T-cell (primary cell): ENCODE measurements at places on chromosomes 4 and X.
A peak's percentile ranks its signal among the peaks of the same experiment; 100 is the strongest.

DNA sequence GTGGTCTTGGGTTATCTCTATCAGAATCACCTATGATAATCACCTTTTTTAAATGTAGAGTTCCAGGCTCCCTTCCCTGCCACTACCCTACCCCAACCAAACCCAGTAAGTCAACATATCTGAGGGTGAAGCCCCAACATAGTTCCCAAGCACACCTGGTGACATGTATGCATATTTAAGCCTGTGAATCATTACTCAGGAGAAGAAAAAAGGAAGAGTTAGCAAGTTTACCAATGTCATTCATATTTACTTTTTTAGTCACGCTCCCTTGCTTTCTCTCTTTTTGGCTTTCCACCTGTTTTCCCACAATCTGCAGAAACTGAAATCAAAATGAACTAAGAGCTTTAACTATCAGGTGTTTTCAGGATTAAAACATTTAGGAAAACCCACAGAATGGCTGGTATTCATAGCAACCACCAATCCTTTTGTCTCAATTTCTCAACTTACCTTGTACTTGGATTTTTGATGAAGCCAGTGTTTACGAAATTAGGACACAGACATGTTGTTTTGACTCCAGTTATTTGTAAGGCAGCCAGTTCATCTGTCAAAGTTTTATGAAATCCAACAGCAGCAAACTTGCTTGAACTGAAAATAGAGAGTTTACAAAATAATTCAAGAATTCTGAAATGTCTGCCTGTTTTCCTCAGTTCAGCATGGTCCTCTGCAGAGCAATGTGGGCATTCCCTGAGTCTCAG, 34.0 kb downstream of the HSD17B11 start:
- no peak overlapping the region for H3K27ac ChIP-seq
- H3K36me3 ChIP-seq, result peaks cover 45% of the 10 kb centered on the region
- no peaks in the 10 kb centered on the region for H3K27me3 ChIP-seq
- H3K4me3 ChIP-seq, result no peak overlapping the region

DNA sequence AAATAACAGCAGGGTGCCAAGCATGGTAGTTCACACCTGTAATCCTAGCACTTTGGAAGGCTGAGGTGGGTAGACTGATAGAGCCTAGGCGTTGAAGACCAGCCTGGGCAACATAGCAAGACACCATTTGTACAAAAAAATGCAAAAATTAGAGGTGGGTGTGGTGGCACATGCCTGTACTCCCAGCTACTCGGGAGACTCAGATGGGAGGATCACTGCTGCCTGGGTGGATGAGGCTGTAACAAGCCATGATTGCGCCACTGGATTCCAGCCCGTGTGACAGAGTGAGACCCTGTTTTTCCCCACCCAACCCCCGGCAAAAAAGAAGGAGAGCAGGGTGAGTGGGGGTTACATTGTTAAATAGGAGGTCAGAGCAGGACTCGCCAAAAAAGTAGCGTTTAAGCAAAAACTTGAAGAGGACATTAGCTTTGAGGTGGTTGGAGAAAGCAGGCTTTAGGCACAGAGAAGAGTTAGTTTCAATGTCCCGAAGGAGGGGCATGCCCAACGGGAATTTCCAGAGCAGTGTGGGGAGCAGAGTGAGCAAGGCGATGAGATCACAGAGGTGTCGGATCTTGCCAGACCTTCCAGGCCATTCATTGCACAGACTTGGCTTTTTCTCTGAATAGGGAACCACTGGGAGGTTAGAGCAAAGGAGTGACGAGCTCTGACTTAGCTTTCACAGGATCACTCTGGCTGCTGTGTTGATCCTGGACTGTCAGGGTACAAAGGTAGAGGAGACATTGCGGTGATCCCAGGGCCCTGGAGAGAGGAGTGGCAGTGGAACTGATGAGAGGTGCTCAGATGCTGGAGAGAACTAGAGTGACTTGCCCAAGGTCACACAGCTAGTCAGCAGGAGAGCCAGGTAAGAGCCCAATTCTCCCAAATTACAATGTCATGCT, 70.6 kb downstream of the TRAPPC11 start:
- no peak overlapping the region for H3K27ac ChIP-seq
- no peak for DNase-seq
- no peaks in the 10 kb centered on the region for H3K36me3 ChIP-seq
- no peaks in the 10 kb centered on the region for H3K4me1 ChIP-seq
- H3K4me3 ChIP-seq, result no peak overlapping the region

DNA sequence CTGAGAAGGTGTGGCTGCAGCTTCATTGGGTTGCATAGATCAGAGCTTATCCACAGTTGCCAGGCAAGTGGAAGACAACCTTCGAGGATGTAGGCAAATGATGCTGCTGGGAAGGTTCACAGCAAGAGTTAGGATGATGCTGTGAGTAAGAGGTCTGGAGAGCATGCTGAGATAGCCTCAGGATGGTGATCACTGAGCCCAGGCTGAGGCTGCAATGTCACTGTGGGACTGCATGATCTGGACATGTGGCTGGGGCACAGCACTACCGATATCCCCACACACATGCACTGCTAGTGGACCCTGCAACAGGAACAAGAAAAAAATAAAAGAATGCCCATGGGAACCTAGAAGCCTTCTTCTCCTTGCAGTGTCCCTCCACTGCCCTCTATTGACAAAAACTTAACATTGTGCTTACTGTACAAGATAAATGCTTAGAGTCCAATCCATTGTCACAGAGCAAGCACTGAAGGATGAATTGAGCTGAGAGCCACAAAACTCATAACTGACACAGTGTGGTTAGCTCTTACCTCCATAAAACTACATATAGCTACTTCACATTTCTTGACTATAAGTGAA, 105.6 kb downstream of the CNKSR2 start:
- no peaks in the 10 kb centered on the region for H3K36me3 ChIP-seq
- no peak overlapping the region for H3K4me3 ChIP-seq
- H3K4me1 ChIP-seq, result no peaks in the 10 kb centered on the region
- H3K27ac ChIP-seq, result no peak overlapping the region

DNA sequence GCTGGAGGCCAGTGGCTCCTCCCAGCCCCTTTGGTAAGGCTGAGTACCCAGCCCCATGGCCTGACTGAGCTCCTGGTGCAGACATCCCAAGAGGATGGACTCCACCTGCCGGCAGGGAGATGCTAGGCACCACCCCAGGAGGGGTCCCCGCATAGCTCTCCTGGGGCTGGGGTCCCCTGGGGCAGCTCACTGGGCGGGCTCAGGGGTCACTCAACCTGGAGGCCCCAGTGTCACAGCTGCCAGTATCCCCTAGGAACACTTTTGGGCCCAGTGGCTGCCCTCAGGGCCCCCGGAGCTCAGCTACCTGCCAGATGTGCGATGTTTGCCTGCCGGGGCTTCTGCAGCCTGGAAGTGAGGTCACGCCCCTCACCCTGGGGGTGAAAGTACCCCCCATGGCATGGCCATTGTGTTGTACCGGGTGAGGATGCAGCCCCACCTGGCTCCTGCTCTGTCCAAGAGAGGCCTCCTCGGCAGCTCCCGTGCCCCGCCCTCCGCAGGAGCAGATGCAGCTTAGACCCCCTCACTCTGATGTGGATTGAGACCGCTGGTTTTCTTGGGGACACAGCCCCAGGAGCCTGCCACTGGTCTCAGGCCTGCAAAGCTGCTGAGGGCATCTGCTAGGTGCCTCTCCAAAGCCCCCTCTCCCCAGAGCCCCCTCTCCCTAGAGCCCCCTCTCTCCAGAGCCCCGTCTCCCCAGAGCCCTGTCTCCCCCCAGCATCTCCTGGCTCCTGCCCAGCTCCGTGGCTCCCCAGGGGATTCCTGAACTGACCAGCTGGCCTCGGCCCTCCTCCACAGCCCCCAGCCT, 6.7 kb upstream of the HGFAC start:
- H3K27ac ChIP-seq, result no peak overlapping the region
- H3K4me1 ChIP-seq, result no peaks in the 10 kb centered on the region
- H3K4me3 ChIP-seq, result no peak overlapping the region
- H3K27me3 ChIP-seq, result no peaks in the 10 kb centered on the region
- no peak for DNase-seq

DNA sequence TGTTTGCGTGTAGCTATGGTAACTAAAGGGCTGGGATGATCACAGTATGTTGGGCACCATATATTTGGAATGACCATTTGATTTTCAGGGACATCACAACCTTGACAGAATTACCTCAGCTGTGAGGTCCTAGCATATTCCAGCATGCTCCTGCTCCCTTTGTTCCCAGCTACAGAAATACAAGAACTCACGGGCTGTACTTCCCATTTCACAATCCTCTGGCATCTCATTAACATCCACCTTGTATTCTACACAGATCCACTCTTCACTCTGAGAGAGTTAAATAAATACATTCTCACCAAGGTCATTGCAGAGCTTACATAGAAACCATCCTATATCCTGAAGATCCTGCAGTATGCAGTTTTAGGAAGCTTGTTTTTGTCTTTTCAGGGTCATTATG, 169.7 kb downstream of the FRMPD4 start:
- no peaks in the 10 kb centered on the region for H3K4me1 ChIP-seq
- no peak overlapping the region for H3K4me3 ChIP-seq
- DNase-seq, result no peak
- H3K36me3 ChIP-seq, result no peaks in the 10 kb centered on the region

- DNase-seq, result no peak
- no peaks in the 10 kb centered on the region for H3K36me3 ChIP-seq
- no peaks in the 10 kb centered on the region for H3K27me3 ChIP-seq
- no peak within 1 kb of the TSS for H3K27ac ChIP-seq
Observed at GRCh38 chrX:66039944-66040343, at the start of gene VSIG4. Gene VSIG4, minus strand, starts transcription at chrX:66040080. Its CDS starts 82 bp downstream, at chrX:66039998.

- H3K27ac ChIP-seq, result no peak overlapping the region
- H3K4me3 ChIP-seq, result no peak overlapping the region
- no peaks in the 10 kb centered on the region for H3K27me3 ChIP-seq
- no peaks in the 10 kb centered on the region for H3K4me1 ChIP-seq
Observed at GRCh38 chr4:82905205-82905604, 4.7 kb downstream of the THAP9 start.

GRCh38 chr4:82890528-82890900, 439 bp downstream of the SEC31A start:
- peak overlapping the region; percentile 90 for H3K27ac ChIP-seq
- peaks cover 14% of the 10 kb centered on the region for H3K4me1 ChIP-seq
- peaks cover 16% of the 10 kb centered on the region for H3K36me3 ChIP-seq
- DNase-seq, result no peak
- H3K27me3 ChIP-seq, result no peaks in the 10 kb centered on the region

GRCh38 chr4:8506373-8507195, 66.0 kb downstream of the TRMT44 start:
- no peaks in the 10 kb centered on the region for H3K4me1 ChIP-seq
- no peak for DNase-seq
- no peak overlapping the region for H3K27ac ChIP-seq
- H3K36me3 ChIP-seq, result no peaks in the 10 kb centered on the region
- no peak overlapping the region for H3K4me3 ChIP-seq

DNA sequence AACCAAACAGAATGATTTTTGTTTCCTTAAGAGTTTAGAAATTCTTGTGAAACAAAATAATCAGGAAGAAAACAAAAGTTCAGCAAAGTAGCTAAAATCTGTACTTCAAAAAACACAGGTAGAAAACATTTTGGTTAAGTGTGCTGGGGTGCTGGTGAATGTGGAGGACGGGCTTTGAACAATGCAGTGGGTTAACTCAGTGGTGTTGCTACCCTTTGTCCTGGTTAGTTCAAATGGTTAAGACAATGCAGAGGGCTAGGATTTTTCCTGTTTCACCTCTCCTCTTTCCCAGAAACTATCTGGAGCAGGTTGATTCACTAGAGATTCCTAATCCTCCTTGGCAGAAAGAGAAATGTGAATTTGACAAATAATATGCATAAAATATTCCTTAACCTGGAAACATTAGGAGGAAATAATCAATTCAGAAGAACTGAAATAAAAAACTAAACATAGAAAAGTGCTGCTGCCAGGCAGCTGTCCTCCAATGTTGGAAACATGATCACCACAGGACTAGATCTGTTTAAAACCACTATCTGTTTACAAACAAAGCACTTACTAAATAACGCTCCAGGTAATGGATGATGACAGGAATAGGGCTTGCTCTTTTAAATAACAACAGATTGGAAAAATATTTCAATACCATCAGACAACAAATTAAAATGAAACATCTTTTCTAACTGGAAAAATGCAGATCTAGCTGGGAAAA, 148.9 kb downstream of the MAML3 start:
- no peaks in the 10 kb centered on the region for H3K36me3 ChIP-seq
- DNase-seq, result no peak
- H3K4me3 ChIP-seq, result no peak overlapping the region

GRCh38 chr4:7970361-7970946, 30.8 kb upstream of the AFAP1 start:
- no peak for DNase-seq
- H3K36me3 ChIP-seq, result no peaks in the 10 kb centered on the region
- H3K4me1 ChIP-seq, result peaks cover 84% of the 10 kb centered on the region
- H3K27me3 ChIP-seq, result no peaks in the 10 kb centered on the region

GRCh38 chr4:113659127-113659526, 102.4 kb downstream of the CAMK2D start:
- H3K4me3 ChIP-seq, result no peak overlapping the region
- no peak overlapping the region for H3K27ac ChIP-seq
- H3K27me3 ChIP-seq, result no peaks in the 10 kb centered on the region
- H3K4me1 ChIP-seq, result no peaks in the 10 kb centered on the region
- DNase-seq, result no peak
- H3K36me3 ChIP-seq, result no peaks in the 10 kb centered on the region

- no peak overlapping the region for H3K4me3 ChIP-seq
- H3K27me3 ChIP-seq, result no peaks in the 10 kb centered on the region
- peaks cover 9% of the 10 kb centered on the region for H3K36me3 ChIP-seq
- DNase-seq, result no peak
- H3K4me1 ChIP-seq, result no peaks in the 10 kb centered on the region
- H3K27ac ChIP-seq, result no peak overlapping the region
Observed at GRCh38 chr4:751676-752075, 46.0 kb downstream of the PCGF3 start.

- no peaks in the 10 kb centered on the region for H3K27me3 ChIP-seq
- no peak for DNase-seq
- no peaks in the 10 kb centered on the region for H3K36me3 ChIP-seq
- no peak overlapping the region for H3K27ac ChIP-seq
Observed at GRCh38 chr4:47342796-47343195, 120.7 kb downstream of the COMMD8 start.

DNA sequence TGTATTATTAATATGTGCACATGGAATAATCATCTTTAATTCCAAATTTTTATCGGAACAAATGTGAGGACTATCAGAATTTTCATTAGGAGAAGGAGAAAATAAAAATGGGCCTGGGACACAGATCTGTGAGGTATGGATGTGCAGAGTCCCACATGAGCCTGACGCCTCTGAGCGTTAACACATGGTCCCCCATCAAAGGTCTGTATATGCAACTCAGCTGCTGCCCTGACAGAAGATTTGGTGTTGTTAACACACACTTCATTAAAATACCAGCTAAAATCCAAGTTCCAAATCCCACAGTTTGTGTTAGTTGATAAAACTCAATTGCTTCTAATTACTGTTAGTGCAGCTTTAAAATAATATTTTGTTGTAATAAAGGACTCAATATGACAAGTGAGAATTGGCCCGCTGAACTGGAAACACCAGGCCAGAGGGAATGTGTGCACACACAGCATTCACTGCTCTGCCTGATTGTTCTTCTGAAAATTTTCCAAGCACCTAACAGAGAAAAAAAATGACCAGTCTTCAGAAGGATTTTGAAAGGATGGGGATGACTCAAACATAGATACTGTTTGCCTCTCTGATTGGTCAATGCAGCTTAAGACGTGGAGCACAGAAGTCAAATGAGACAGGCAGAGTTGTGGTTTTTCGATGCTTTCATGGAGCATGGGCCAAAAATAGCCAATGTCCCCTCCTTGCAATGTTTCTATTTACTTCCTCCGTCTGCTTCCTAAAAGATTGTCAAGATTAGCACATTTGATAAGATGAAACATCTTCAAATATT, 266.6 kb downstream of the NKX6-1 start:
- H3K36me3 ChIP-seq, result no peaks in the 10 kb centered on the region
- no peak overlapping the region for H3K4me3 ChIP-seq

- H3K4me3 ChIP-seq, result no peak overlapping the region
- no peaks in the 10 kb centered on the region for H3K27me3 ChIP-seq
- H3K4me1 ChIP-seq, result no peaks in the 10 kb centered on the region
- no peak overlapping the region for H3K27ac ChIP-seq
- DNase-seq, result no peak
Observed at GRCh38 chrX:25527596-25527995, 511.8 kb upstream of the ARX start.
